ENCODE measurements at places on chromosomes 11 and 22.

DNA sequence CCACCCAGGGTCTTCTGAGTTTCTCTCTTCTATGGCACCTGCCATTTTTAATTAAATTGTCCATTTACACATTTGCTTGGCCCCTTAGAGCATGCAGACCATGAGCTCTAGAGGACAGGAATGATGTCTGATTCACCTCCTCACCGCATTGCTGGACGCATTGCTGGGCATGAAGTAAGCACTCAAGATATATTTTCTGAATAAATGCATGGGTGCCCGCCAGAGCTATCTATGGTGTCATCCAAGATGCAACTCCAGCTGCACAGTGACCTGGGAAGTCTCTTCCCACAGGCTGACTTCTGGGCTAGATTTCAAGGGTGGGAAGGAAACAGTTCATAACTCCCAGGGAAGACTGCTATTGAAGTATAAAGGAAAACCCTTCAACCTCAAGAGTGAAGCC, 66.6 kb upstream of the ASPHD2 start:
- no peak for DNase-seq

DNA sequence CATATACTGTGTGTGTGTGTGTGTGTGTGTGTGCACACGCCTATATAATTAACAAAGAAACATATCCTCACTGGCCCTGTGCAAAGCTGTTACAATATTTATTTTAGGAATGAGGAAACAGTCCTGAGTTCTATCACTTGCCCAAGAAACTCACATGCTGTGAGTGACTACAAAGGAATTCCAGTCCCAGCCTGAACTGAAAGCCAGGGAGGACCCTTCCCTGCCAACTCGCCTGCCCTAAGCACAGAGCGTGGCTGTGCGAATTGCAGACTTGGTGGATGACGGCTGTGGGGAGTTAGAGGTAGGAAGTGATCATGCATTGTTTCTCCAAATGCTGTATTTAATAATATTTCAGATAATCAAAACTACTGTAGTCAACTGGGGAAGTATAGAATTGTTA, 26.4 kb upstream of the CD5 start:
- DNase-seq = no peak

- no peak for DNase-seq
Measured at GRCh38 chr22:21990445-21991303, 8.1 kb upstream of the TOP3B start.

GRCh38 chr11:118612378-118612777, 5.0 kb downstream of the PHLDB1 start:
- no peak for DNase-seq

- DNase-seq = no peak
Measured at GRCh38 chr11:120133216-120134105, 4.5 kb downstream of the TRIM29 start.

- DNase-seq = no peak
Measured at GRCh38 chr11:44260081-44260480, 49.9 kb downstream of the ALX4 start.

DNA sequence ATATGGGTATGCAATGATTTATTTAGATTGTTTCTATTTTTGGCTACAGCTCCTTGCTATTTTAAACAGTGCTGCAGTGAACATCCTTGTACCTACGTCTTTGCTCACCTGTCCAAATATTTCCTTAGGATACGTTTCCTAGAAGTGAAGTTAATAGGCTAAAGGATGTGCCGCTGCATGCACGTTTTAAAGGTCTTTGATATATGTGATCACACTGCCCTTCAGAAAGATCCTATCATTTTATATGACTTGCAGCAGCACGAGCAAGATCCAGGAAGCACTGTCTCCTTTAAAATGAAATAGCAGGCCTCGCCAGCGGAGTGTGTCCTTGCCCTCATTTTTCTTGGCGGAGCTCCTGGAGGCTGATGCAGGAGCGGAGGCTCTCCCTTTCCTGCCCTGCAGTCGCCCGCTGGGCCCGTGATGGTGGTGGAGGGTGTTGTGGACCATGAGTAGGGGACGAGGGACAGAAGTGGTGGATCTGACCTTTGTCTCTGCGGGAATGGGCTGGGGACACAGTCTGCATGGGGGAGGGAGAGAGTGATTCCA, 19.4 kb downstream of the RPS6KA4 start:
- DNase-seq = no peak

DNA sequence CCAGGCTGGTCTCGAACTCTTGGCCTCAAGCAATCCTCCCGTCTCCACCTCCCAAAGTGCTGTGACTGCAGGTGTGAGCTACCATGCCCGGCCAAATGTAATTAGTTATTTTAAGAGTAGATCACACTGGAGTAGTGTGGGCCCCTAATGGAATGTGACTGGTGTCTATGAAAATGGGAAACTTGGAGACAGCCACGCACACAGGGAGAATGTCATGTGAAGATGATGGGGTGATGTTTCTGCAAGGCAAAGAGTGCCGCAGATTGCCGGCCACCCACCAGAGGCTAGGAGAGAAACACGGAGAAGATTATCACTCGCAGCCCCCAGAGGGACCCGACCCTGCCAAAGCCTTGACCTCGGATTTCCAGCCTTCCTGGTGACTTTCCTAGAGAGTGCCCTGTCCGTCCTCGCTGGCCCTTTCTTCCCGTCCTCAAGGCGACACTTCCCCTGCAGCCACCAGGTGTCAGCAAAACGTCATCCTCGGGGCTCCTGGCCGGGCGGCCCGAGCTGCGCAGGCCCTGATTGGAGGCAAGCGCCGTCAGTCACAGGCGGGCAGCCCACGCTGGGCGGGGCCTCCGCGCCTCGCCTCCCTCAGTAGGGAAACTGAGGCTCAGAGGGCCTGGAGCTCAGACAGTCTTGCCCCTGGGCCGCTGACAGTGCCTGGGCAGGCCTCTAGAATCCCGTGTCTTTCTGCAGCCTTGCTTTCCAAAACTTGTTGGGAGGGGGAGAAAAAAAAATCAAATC, 16.3 kb downstream of the CRYBB2 start:
- peak; percentile 27 for DNase-seq

- no peak for DNase-seq
Measured at GRCh38 chr11:31809857-31810778, 1.0 kb downstream of the PAX6 start.

- DNase-seq = no peak
Measured at GRCh38 chr11:68370211-68371111, 58.1 kb downstream of the LRP5 start.

DNA sequence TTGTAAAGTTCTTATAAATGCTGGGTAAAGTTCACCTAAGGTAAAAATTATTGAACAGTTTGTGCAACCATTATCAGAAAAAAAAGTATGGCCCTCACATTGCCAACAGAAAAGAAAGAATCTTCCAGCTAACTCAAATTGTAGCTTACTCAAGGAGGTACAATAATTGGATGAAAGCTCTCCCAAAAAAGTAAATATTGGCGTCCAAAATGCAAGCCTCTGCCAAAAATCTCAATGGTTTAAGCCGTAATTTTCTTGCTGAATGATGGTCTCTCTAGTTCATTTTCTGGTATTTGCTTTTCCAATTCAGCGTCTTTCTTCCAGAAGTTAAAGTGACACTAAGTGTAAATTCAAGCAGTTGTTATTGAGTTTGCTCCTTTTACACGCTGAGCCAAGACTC, 727.3 kb downstream of the LRRC4C start:
- no peak for DNase-seq

DNA sequence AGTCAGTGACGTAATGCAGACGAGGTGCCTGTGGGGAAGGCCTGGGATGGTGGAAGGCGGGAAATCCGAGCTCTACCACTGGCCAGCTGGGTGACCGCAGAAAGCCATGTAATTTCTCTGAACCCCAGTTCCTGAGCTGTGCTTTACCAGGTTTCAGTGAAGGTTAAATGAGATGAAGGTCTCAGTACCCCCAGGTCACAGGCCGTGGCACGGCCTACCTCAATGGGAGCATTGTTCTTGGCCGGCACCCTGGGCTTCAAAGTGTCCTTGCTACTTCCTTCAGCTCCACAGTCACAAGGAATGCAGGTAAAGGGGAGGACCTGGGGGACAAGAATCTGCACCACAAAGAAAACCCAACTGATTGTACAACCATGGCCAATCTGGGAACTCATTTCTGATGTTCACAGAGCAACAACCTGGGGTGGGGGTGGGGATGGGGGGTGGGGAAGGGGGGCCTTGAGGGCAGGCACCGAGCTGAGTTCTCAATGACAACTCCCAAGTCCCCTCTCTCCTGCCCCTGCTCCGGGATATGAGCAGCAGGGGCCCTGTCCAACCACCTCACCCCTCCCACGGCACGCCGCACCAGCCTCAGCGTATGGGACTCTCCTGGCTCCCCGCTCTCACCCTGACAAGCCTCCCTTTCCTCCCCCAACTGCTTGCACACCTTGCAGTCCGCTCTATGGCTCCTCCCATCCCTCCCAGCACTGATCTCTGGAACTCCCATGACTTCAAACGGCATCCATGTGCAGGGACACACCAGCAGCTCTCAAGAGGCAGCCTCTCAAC, 59.1 kb upstream of the ARFGAP3 start:
- DNase-seq = no peak

Measured in stimulated activated naive CD4-positive, alpha-beta T cell (primary cell).